SJCRH30 (cell line): ENCODE measurements at places on chromosomes 1 and 21. TPM values are rescaled to one million over a fixed set of nuclear protein-coding genes. Genes with fewer than 3 reads are reported as not detected.
A peak's percentile ranks its signal among the peaks of the same experiment; 100 is the strongest.

- no peak overlapping the region for H3K27ac ChIP-seq
- H3K27me3 ChIP-seq: no peaks in the 10 kb centered on the region
- no peaks in the 10 kb centered on the region for H3K36me3 ChIP-seq
These were observed 153.5 kb downstream of the RERE start for GRCh38 chr1:8663915-8664329.

The CCDC27 gene
- total RNA-seq: not detected in 2 replicates

GRCh38 chr1:213327017-213327667, 276.1 kb downstream of the RPS6KC1 start:
- H3K27ac ChIP-seq: peak overlapping the region; percentile 19; the same call in 1 of the 2 replicates
- no peaks in the 10 kb centered on the region for H3K27me3 ChIP-seq
- H3K36me3 ChIP-seq: no peaks in the 10 kb centered on the region
- DNase-seq: peak; percentile 66
- peaks cover 21% of the 10 kb centered on the region for H3K4me1 ChIP-seq

DNA sequence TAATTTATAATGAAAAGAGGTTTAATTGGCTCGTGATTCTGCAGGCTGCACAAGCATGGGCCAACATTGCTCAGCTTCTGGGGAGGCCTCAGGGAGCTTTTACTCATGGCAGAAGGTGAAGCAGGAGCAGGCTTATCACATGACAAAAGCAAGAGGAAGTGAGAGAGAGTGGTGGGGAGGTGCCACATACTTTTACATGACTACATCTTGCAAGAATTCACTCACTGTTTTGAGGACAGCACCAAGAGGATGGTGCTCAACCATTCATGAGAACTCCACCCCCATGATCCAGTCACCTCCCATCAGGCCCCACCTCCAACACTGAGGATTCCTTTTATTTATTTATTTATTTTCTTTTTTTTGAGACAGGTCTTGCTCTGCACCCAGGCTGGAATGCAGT, 5.5 kb upstream of the PLEKHM2 start:
- no peaks in the 10 kb centered on the region for H3K27me3 ChIP-seq
- no peak for DNase-seq
- H3K4me3 ChIP-seq: no peak overlapping the region
- H3K4me1 ChIP-seq: no peaks in the 10 kb centered on the region
- H3K36me3 ChIP-seq: no peaks in the 10 kb centered on the region

The SMPDL3B gene
- total RNA-seq: 0.15 and 0.16 TPM in 2 replicates

GRCh38 chr1:75528001-75528400, 82.9 kb downstream of the SLC44A5 start:
- H3K27ac ChIP-seq: no peak overlapping the region
- no peaks in the 10 kb centered on the region for H3K36me3 ChIP-seq
- no peak overlapping the region for H3K4me3 ChIP-seq

- peaks cover 10% of the 10 kb centered on the region for H3K4me1 ChIP-seq
- H3K27me3 ChIP-seq: no peaks in the 10 kb centered on the region
- no peak overlapping the region for H3K27ac ChIP-seq
- peaks cover 59% of the 10 kb centered on the region for H3K36me3 ChIP-seq
- DNase-seq: no peak
These were observed 20.6 kb downstream of the SLX9 start for GRCh38 chr21:44960141-44961092.

DNA sequence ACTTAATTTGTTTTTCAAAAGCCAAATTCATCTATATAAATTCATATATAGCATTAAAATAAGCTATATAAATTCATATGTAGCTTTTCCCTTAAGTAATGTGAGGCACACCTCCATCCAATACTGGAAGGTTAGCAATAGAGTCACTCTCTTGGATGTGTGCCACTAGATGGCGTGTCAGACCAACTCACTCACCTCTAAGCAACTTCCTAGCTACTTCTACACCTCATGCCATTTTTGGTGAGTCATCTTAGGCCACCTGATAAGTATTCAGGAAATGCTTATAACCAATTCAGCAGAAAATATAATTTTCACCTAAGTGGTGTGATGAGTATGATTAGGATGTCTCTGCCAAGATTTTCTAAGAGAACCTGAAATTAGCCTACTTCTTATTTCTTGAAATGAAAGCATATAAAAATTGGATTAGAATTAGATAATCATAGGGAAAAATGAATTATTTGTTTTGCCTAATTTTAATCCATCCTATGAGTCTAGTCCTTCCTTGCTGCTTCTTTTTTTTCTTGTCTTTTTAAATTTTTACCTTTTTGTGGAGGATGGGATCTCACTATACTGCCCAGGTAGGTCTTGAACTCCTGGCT, 34.4 kb upstream of the TADA1 start:
- DNase-seq: peak; percentile 86
- H3K4me1 ChIP-seq: peaks cover 13% of the 10 kb centered on the region
- no peaks in the 10 kb centered on the region for H3K27me3 ChIP-seq
- H3K27ac ChIP-seq: no peak overlapping the region
- H3K4me3 ChIP-seq: no peak overlapping the region
- H3K36me3 ChIP-seq: no peaks in the 10 kb centered on the region

- peak; percentile 2 for DNase-seq
- no peaks in the 10 kb centered on the region for H3K27me3 ChIP-seq
- no peaks in the 10 kb centered on the region for H3K36me3 ChIP-seq
- H3K27ac ChIP-seq: no peak overlapping the region
- H3K4me1 ChIP-seq: no peaks in the 10 kb centered on the region
- no peak overlapping the region for H3K4me3 ChIP-seq
These were observed 25.2 kb downstream of the COL6A1 start for GRCh38 chr21:46006547-46007491.

GRCh38 chr1:11693024-11693590, 1.6 kb downstream of the DRAXIN start:
- H3K36me3 ChIP-seq: no peaks in the 10 kb centered on the region
- H3K27me3 ChIP-seq: no peaks in the 10 kb centered on the region
- no peak overlapping the region for H3K27ac ChIP-seq

DNA sequence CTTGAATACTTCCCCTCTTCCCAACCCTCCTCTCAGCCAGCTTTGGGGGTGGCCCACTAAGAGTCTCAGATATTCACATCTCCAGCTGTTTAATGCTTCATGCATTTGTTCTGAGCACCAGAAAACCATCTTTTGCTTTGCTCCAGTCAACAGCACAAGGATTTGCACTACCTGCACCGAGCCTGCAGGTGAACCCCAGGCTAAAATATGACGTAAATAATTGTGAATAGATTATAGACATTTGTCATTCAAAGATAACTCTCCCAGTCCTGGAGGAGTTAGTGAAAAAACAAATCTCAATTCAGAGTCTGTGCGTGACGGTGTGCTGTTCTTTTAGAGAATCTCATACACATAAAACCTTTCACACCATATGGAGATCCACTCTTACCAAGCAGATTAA, 7.4 kb downstream of the CD247 start:
- no peak for DNase-seq
- H3K4me3 ChIP-seq: no peak overlapping the region

The C1orf21 gene
- total RNA-seq: 5.8 and 7.5 TPM in 2 replicates

DNA sequence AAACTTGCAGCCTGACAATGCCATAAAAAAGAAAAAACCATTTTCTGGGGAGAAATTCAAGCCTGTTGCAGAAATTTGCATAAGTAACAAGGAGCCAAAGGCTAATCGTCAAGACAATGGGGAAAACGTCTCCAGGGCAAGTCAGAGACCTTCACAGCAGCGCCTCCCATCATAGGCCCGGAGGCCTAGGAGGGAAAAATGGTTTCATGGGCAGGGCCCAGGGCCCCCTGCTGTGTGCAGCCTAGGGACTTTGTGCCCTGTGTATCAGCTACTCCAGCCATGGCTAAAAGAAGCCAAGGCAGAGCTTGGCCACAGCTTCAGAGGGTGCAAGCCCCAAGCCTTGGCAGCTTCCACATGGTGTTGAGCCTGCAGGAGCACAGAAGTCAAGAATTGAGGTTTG, 369.5 kb downstream of the NTNG1 start:
- peaks cover 2% of the 10 kb centered on the region; the same call in 1 of the 2 replicates for H3K27me3 ChIP-seq
- H3K4me1 ChIP-seq: no peaks in the 10 kb centered on the region
- no peak overlapping the region for H3K4me3 ChIP-seq
- no peaks in the 10 kb centered on the region for H3K36me3 ChIP-seq
- no peak for DNase-seq
